ENCODE measurements at places on chromosomes 7 and 10.

DNA sequence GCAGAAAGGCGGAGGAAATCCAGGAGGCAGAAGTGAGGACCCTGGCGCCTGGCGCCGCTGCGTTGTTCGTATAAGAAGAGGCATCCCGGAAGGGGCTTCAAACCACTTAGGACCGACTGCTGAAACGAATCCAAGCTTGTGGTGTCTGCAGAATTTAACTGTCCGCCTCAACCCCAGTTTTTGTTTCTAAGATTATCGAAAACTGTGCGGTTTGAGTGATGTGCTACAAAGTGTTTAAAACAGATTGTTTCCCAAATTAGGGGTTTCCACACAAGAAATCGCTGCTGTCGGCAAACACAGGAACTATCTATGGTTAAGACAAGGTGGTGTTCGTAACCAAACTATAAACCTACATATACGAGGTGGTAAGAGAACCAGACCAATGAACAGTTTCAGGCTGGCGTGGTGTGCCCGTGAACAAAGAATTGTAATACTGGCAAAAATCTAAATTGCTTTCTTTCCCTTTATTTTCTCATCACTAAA lies 835 bp upstream of the DGKI start:
- no peak for DNase-seq

DNA sequence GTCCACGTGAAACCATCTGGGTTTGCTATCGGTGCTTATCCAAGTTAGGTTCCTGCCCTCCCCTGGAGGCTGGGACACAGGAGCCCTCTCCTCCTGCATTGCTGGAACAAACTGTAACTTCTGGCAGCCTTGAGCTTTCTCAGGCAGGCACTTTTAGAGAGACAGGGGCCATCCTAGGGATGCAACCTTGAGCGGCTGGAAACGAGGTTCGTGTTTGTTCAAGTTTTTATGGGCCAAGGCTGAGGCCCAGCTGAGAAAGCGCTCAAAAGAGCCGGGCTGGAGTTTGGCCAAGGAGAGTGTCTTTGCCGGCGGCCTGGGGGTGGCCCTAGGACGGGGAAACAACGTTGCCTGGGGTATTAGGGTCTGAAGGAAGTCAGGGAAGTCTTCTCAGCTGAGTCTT lies 5.5 kb upstream of the MMD2 start:
- DNase-seq, result no peak

DNA sequence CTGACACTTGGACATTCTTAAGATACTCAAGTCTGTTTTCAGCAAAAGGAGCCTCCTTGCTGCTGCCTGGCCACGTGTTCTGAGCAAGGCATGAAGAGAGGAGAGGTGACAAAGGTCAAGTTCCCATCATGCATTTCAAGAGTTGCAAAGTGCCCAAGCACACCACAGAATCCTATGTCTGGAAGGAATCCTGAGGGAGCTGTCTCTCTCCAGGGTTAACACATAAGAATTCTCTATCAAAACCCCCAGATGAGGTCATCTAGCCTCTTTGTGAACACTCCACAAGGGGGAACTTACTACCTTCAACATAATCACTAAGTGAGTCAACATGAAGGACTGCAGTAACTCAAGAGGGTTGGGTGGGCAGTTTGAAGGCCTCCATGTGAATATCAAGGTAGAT lies 155.5 kb downstream of the RNF216 start:
- DNase-seq, result no peak

GRCh38 chr10:7580520-7580919 lies 86.2 kb downstream of the ITIH5 start:
- DNase-seq, result no peak

- no peak for DNase-seq
These were observed 28.1 kb downstream of the ELFN1 start for GRCh38 chr7:1698201-1698600.

GRCh38 chr7:76225379-76225778 lies 23.7 kb downstream of the SRRM3 start:
- DNase-seq, result no peak

GRCh38 chr10:11331046-11331577 lies 280.3 kb downstream of the USP6NL start:
- no peak for DNase-seq

DNA sequence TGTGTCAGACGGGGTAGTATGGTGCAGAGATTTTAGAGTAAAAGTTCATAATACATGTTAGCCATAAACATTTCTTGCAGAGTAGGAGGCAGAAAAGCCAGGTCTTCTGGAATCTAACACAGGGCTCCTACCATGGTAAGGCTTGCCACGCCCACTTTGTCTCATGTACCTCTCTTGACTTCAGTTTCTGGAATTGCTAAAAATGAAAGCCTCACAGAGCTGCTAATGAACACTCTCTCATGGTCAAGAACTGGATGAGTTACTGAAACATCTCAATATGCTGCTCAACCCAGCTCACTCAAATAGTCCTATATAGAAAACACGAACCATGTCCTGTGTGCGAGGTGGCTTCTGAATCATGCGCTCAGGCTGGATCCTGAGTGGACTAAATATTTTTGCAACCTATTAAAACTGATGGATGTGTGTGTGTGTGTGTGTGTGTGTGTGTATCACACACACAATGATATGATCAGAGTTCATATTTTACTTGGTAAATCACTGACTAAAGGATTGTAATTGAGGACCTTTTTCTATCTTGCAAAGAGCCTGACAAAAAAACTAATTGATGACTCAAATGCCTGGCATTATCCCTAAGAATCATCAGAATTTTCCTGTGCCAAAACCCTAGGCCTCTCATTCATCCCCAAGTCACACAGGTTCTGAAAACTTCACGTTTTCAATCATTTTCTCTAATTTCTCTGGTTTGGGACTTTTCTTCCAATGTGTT lies 1306.6 kb downstream of the XPNPEP1 start:
- DNase-seq, result no peak

- DNase-seq, result no peak
These were observed 42.9 kb downstream of the GOLGA7B start for GRCh38 chr10:97892506-97892905.

DNA sequence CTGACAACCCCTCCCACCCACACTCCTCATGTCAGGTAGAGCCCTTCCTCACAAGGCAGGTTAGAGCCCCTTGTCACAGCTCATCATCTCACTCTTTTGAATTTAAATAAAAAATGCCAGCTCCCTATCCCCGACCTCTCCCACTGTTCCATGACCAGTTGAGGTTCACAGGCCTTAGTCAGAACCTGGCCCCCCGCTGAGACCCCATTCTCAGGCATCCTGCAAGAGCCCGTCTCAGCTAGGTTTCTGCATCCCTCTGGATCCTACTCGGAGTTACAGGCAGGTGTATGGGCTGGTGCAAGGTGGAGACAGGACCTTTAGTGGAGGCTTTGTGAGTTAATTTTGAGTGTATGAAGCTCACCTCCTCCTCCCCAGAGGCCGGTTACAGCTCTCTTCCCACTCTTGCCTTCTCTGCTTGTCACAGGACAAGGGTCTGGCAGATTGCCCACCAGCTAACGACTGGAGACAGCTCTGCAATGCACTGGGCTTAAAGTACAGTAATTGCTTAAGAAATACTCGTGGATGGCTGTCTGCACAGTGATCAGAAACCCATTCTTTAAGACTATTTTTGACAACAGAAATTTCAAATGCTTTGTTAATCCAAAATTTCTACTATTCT lies 394.9 kb upstream of the DPP6 start:
- no peak for DNase-seq

- no peak for DNase-seq
These were observed 20.0 kb downstream of the JAZF1 start for GRCh38 chr7:28160551-28160991.

All from central memory CD4-positive, alpha-beta T cell (primary cell).